Kidney (tissue), 22 donors: ENCODE measurements at places on chromosomes 3 and 15. TPM values are rescaled to one million over a fixed set of nuclear protein-coding genes. Genes with fewer than 3 reads are reported as not detected.

DNA sequence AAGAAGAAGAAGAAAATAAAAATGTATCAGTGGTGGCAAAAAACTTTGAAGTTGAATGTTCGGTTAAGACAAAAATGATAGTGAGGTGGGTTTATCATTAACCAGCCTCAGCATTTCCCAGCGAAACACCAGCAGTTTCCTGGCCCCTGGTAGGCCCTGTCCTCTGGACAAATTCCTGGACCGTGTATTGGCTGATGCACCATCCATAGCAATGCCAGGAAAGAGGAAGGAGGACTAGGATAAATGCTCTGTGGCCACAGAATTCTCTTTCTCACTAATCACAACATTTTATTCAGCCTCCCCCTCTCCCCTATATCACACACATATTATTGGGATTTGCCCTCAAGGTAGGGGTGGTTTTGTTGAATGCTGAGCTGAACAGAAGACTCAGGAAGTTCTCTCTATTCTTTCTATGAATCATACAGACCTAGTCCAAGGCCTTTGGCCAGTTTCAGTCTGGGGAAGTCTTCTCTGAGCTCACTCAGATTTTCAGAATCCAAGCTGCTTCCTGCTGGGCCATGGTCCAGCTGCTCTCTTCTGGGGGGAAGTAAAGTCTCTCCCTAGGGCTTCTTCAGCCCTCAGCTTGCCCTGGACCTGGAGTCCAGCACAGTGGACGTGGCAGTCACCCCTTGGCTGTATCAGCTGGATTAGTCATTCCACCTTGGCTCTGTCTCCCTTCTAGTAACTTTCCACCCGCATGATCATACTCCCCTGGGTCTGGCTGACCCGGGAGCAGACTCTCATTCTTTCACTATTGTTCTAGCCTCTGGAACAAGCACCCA, 27.6 kb downstream of the SLC28A1 start:
- DNase-seq: no peak

GRCh38 chr15:60095711-60096110, 91.6 kb downstream of the FOXB1 start:
- DNase-seq: no peak

DNA sequence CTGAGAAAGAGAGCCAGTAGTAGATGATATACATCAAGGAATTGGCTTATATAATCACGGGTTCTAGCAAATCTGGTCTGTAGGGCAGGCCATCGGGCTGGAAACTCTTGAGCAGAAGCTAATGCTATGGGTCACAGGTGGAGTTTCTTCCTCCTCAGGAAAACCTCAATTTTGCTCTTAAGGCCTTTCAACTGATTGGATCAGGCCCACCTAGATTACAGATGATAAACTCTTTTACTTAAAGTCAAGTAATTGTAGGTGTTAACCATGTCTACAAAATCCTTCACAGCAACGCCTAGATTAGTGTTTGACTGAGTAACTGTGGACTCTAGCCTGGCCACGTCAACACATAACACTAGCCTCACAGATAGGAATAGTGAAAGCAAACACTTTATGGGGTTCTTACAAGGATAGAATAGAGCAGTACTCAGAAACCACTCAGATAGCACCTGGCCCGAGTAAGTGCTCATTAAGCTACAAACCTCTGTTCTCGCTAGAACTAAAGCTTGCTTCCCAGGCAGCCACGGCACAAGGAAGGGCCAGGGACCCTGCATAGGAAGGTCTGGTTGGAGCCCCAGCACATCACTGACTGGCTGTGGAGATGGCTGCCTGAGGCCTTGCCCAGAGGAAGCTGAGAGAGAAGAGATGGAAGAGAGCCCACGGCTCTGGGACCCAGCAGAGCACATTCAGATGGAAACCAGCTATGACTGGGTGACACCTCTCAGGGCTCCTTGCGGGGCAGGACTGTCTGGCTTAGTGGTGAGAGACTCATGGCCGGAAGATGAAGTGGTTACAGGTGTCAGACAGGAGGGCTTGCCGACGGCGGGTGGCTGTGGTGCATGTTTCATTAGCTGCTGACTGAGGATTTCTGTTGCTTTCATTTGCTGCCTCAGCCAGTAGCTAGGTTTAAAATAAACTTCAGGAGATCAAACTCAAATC, 202.5 kb upstream of the TLE3 start:
- no peak for DNase-seq

- no peak for DNase-seq
Observed at GRCh38 chr3:59418836-59419235, 369.0 kb upstream of the CFAP20DC start.

DNA sequence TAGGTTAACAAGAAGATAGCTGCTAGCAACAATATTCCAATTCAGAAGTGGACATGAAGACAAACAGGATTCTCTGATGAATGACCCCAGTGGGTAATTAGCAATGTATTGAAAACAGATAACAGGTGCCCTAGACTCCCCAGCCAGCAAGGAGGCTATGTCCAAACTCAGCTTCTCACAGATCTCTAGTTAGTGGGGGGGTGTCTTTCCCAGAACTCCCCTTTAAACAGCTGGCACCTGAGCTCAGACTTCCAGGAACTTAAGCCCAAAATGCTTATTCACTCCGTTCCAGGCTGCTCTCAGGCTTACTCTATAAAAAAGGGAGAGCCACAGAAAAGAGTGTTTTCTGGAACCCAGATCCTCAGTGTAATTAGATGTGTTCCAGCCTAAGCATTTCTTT, 423.0 kb upstream of the THBS1 start:
- DNase-seq: no peak

DNA sequence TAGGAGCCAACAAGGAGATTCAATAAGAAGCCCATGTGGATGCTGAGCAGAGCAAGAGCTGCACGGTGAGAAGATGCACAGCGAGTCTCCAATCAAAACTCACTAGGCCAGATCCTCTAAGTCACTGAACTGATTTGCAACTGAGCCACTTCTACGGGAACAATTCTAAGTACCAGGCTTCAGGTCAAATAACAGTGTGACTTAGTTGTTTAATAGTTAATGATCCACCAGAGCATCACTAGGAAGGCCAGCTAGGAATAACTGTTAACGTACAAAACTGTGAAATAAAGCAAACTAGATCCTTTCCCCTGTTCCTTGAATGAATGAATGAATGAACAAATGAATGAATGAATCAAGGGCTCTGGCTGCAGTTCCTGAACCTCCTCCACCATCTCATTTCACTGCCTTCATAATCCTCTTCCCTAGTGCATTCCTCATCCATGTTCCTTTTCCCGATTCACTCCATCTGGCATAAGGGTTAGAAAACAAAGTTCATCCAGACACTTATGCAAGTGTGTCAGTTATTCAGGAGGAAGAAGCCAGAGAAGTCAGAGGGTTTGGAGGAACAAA, 59.7 kb downstream of the ATP8B4 start:
- DNase-seq: no peak

DNA sequence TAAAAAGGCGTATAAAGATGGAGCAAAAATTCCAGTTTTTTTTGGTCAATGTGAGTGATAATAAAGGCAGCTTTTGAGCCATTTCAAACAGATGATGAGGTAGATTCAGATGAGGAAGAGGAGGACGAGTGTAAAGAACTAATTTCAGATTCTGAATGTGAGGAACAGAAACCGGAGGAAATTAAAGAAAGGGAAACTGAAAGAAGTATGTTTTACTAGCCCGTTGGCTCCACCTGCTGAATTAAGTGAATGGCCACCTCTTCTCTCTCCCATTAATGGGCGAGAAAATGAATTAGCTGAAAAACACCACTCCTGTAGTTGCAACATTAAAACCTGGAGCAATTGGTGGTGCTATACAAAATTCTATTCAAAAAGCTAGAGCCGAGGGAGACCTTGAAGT, 55.4 kb downstream of the CYP19A1 start:
- no peak for DNase-seq

- DNase-seq: no peak
Observed at GRCh38 chr15:52808996-52809395, 18.9 kb upstream of the ONECUT1 start.

DNA sequence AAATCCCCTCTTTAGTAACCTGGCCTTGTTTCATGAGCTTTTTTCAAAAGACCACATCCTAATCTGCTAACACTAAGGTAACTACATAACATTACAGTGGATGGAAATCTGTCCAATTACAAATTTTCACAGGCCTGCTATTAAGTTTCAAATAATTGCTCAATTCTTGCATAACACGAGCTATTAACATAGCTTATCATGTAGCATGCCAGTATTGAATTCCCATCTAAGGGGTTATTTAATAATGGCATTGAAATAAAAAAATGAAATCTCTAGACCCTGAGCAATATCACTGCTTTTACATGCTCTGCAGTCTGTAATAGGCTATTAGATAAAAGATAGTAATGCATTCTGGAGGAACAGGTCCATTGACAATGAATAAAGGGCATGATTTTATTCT, 748.3 kb upstream of the NECTIN3 start:
- DNase-seq: no peak

DNA sequence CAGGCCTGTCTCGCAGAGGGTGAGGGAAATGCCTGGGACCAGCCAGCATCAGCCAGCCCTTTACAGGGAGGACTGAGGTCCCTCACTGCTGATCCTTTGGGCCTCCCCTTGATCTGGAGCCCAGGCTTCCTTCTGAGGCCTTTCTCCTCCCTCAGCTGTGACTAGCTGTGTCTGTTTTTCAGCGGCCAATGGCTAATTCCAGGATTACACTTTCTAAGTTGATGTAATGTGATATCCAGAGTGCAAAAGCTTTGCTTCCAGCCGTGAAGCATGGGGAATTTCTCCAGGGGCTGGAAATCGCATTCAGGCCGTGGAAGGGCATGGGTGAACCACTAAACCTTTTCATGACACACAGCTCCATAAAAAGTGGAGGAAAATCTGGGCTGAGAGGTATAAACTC, 157.6 kb downstream of the SHQ1 start:
- no peak for DNase-seq

Gene STRIT1
- not detected for total RNA-seq

Gene RPL29
- 785 TPM for total RNA-seq

Gene MORC1
- total RNA-seq: 0.06 TPM

Gene GOLGA8Q
- 1.6 TPM for total RNA-seq

Gene ISLR
- total RNA-seq: 30.2 TPM
